ENCODE measurements at places on chromosomes 1 and 21. TPM values are rescaled to one million over a fixed set of nuclear protein-coding genes. Genes with fewer than 3 reads are reported as not detected.
A peak's percentile ranks its signal among the peaks of the same experiment; 100 is the strongest.

GRCh38 chr1:26318338-26319064 lies 743 bp downstream of the CD52 start:
- no peak for DNase-seq
- no peaks in the 10 kb centered on the region for H3K27me3 ChIP-seq
- H3K36me3 ChIP-seq, result peaks cover 42% of the 10 kb centered on the region

- H3K36me3 ChIP-seq, result no peaks in the 10 kb centered on the region
- no peaks in the 10 kb centered on the region for H3K27me3 ChIP-seq
- H3K4me3 ChIP-seq, result no peak overlapping the region
These were observed 32.7 kb upstream of the KHDRBS1 start for GRCh38 chr1:31980835-31981455.

DNA sequence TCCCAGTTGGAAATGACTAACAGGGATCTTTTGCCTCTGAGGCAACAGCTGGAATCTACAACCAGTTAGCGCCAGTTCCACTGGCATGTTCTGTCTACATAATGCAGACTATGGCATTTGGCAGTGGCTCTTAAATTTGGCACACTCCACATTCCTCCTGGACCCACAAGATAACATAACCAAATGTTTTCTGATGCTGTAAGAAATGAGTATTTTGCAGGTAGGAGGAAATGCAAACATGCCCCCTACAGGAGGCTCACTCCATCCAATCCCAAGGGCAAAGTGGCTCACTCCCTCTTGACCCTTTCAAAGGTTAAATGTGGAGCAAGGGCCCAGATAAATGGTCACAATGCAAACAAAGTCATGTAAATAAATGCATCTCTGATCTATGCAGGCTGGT lies 129.2 kb upstream of the PROX1 start:
- DNase-seq, result no peak
- no peaks in the 10 kb centered on the region for H3K27me3 ChIP-seq
- no peaks in the 10 kb centered on the region for H3K4me1 ChIP-seq
- H3K4me3 ChIP-seq, result no peak overlapping the region

DNA sequence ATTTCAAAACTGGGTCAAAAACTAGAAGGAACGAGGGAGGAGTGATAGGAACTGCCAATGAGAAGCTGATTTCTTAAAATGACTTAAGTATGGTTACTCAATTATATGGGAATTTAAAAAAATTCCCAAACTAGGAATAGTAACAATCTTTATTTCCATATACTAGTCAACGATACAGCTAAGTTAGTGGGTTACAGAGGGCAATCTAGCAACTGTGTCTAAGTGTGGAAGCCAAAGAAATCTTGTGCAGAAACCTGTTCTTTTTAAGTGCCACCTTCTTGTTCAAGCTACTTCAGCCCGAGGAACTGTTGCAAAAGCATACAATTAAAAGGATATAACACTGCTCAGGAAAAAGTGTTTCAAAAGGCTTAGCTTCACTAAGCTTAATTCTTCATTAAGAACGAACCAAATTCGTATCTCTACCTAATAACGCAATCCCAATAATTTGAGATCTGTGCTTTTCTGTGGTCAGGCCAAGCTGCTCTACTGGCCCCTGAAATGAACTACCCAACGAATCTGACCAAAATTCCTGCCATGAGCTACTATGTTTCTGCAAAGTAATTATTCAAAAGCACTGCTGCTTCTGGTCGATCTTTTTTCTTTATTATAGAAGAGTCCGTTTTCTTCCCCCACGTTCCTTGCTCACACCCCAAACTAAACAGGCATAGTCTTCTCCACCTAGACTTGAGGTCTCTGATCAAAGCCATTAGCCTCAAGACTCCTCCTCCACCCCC lies 1.8 kb downstream of the USP24 start:
- no peaks in the 10 kb centered on the region for H3K27me3 ChIP-seq
- H3K27ac ChIP-seq, result peak overlapping the region; percentile 98

- peaks cover 32% of the 10 kb centered on the region for H3K4me1 ChIP-seq
- no peaks in the 10 kb centered on the region for H3K27me3 ChIP-seq
- H3K4me3 ChIP-seq, result no peak overlapping the region
- DNase-seq, result no peak
These were observed 191.7 kb upstream of the CAMK1G start for GRCh38 chr1:209391792-209392191.

DNA sequence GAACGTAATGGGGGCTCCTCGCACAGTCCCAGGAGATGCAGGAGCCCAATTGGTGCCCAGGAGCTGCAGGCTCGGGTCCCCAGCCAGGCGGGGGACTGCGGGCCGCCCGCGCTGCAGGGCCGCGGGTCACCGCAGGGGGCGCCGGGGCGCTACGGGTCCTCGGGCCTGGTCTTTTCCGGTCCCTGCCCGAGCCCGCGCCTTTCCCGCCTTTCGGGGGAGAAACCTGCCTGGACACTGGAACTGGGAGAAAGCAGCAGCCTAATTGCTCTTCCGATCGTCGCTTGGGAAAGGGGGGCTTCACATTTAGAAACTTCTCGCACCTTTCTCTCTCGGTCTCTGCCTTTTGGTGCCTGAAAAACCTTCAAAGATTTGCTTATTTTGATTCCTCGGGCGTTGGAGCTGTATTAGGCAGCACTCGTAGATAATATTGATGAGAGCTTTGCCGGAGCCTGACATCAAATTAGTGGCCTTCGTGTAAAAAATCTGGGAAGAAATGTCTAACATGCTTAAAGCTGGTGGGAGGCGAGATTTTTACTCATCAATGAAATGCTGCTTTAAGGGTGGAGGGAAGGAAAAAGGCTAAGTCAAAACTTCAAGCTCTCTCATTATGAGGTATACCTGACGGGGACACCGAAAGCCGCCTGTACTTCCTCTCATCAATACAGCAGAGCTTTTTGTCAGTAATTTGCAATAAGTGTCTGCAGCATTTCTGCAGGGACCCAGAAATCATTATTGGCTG lies 12.6 kb upstream of the BARHL2 start:
- no peak overlapping the region for H3K27ac ChIP-seq
- H3K4me3 ChIP-seq, result no peak overlapping the region
- H3K36me3 ChIP-seq, result no peaks in the 10 kb centered on the region
- peaks cover 5% of the 10 kb centered on the region for H3K4me1 ChIP-seq
- DNase-seq, result no peak
- H3K27me3 ChIP-seq, result peaks cover 100% of the 10 kb centered on the region

The RYR2 gene
- total RNA-seq, result 4.6 TPM

The ATF6 gene
- 16.0 TPM for total RNA-seq

- H3K27ac ChIP-seq, result no peak overlapping the region
- H3K27me3 ChIP-seq, result no peaks in the 10 kb centered on the region
- H3K4me1 ChIP-seq, result no peaks in the 10 kb centered on the region
- H3K4me3 ChIP-seq, result no peak overlapping the region
These were observed 259.6 kb upstream of the RRP15 start for GRCh38 chr1:218025454-218025853.

The APP gene
- 277 TPM for total RNA-seq

- no peaks in the 10 kb centered on the region for H3K27me3 ChIP-seq
- no peak for DNase-seq
- no peak overlapping the region for H3K27ac ChIP-seq
- H3K4me1 ChIP-seq, result peaks cover 10% of the 10 kb centered on the region
- no peak overlapping the region for H3K4me3 ChIP-seq
These were observed 53.3 kb upstream of the SYT14 start for GRCh38 chr1:209884665-209885117.

GRCh38 chr1:59249396-59250137 lies 47.3 kb upstream of the FGGY start:
- no peak for DNase-seq
- H3K36me3 ChIP-seq, result no peaks in the 10 kb centered on the region
- no peak overlapping the region for H3K4me3 ChIP-seq
- peak overlapping the region; percentile 24 for H3K27ac ChIP-seq
- H3K27me3 ChIP-seq, result no peaks in the 10 kb centered on the region

The EXTL1 gene
- not detected for total RNA-seq

GRCh38 chr1:47585141-47585902 lies 147.5 kb downstream of the FOXD2 start:
- H3K27me3 ChIP-seq, result no peaks in the 10 kb centered on the region
- no peaks in the 10 kb centered on the region for H3K36me3 ChIP-seq
- DNase-seq, result no peak
- no peaks in the 10 kb centered on the region for H3K4me1 ChIP-seq
- no peak overlapping the region for H3K4me3 ChIP-seq

DNA sequence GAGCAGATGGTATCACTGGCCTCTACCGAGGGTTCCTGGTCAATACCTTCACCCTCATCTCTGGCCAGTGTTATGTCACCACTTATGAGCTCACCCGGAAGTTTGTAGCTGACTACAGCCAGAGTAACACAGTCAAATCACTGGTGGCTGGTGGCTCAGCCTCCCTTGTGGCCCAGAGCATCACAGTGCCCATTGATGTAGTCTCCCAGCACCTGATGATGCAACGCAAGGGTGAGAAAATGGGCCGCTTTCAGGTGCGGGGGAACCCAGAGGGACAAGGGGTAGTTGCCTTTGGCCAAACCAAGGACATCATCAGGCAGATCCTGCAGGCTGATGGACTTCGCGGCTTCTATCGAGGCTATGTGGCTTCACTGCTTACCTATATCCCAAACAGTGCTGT lies 6.1 kb downstream of the SLC25A44 start:
- H3K27ac ChIP-seq, result no peak overlapping the region
- H3K4me3 ChIP-seq, result no peak overlapping the region
- H3K4me1 ChIP-seq, result peaks cover 27% of the 10 kb centered on the region
- H3K27me3 ChIP-seq, result no peaks in the 10 kb centered on the region
- H3K36me3 ChIP-seq, result no peaks in the 10 kb centered on the region
- DNase-seq, result no peak

The TBCE gene
- 13.2 TPM for total RNA-seq

DNA sequence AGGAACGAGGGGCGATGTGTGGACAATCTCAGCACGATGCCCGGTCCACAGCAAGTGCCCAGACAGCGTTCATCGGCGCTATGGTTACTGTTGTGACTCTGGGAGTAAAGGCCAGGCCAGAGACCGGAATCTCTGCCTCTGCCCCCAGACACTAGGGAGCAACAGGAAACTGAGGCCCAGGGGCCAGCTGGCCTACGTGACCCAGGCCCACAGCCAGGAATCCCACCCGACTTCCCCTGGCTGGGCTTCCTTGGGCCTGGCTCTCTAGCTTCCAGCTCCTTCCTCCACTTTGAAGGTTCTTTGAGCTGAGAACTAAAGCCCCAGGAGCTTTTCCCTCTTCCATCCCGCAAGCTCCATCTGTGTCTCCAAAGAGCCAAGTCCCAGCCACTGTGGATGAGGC lies 4.6 kb downstream of the LRP8 start:
- no peak overlapping the region for H3K27ac ChIP-seq
- DNase-seq, result no peak
- H3K36me3 ChIP-seq, result no peaks in the 10 kb centered on the region
- H3K4me1 ChIP-seq, result peaks cover 15% of the 10 kb centered on the region

- H3K4me3 ChIP-seq, result no peak overlapping the region
- no peaks in the 10 kb centered on the region for H3K4me1 ChIP-seq
- no peaks in the 10 kb centered on the region for H3K27me3 ChIP-seq
These were observed 58.7 kb downstream of the LGR6 start for GRCh38 chr1:202252271-202252670.

- H3K4me1 ChIP-seq, result no peaks in the 10 kb centered on the region
- no peaks in the 10 kb centered on the region for H3K27me3 ChIP-seq
- no peak for DNase-seq
- no peak overlapping the region for H3K4me3 ChIP-seq
These were observed 112.3 kb upstream of the TRABD2B start for GRCh38 chr1:48109390-48110013.

The F5 gene
- 0.13 TPM for total RNA-seq

DNA sequence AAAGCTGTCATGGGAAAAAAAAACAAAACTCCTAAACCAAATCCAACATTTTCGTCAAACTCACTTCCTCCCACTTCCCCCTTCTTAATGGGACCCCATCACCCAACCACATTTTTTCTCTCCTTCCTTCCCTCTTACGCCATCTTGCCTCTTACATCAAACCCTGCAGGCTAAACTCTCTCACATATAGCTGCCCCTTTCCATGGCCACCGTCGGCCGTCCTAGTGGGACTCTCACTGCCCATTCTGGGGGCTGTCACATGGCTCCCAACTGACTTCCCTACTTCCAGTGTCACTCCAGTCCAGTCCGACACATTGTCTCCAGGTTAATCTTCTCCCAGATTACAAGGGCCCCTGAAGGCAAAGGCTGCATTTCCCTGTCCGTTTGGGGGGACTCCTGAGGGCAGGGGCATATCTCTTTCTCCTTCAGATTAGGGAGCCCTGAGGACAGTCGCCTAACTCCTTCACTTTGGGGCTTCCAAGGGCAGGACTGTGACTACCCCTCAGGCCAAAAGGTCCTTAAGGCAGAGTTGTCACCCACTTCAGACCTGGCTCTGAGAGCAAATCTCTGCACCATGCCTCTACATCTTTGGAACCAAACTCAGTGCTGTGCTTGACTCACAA lies 658 bp downstream of the UBXN11 start:
- no peak for DNase-seq
- no peaks in the 10 kb centered on the region for H3K27me3 ChIP-seq
- peaks cover 8% of the 10 kb centered on the region for H3K4me1 ChIP-seq
- no peaks in the 10 kb centered on the region for H3K36me3 ChIP-seq
- peak overlapping the region; percentile 86 for H3K27ac ChIP-seq

The AMY1A gene
- total RNA-seq, result not detected

GRCh38 chr21:29389136-29389535 lies 90.4 kb downstream of the BACH1 start:
- no peaks in the 10 kb centered on the region for H3K27me3 ChIP-seq
- no peaks in the 10 kb centered on the region for H3K4me1 ChIP-seq
- H3K36me3 ChIP-seq, result no peaks in the 10 kb centered on the region
- DNase-seq, result no peak
- H3K27ac ChIP-seq, result no peak overlapping the region

The L1TD1 gene
- total RNA-seq, result not detected

- peak overlapping the region; percentile 77 for H3K4me3 ChIP-seq
- no peaks in the 10 kb centered on the region for H3K27me3 ChIP-seq
- no peak for DNase-seq
- peaks cover 14% of the 10 kb centered on the region for H3K36me3 ChIP-seq
- peak overlapping the region; percentile 87 for H3K27ac ChIP-seq
These were observed 661 bp downstream of the PLEKHO1 start for GRCh38 chr1:150150133-150151021.

DNA sequence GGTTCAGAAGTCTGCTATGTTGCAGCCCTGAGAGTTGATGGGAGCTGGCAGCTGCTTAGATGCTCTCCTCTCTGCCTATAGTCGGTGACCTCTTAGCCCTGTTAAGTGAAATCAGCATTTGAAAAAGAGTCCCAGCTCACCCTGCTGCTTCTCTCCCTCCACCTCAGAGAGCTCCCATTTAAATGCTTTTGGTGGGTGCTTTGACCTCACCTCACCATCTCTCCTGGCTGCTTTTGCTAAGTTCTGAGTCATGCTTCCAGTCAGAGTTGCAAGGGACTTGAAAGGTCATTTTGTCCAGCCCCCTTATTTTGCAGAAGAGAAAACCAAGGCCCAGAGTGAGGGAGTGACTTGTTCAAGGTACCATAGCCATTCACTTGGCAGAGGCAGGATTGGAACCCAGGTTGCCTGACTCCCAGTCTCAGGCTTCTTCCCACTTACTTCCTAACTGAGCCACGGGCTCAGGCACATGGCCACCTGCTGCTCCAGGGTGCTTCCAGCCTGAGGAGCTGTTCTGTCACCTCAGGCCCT lies 3.3 kb downstream of the MAPKAPK2 start:
- no peak for DNase-seq
- no peaks in the 10 kb centered on the region for H3K27me3 ChIP-seq
- H3K36me3 ChIP-seq, result no peaks in the 10 kb centered on the region
- H3K27ac ChIP-seq, result peak overlapping the region; percentile 97

- H3K27ac ChIP-seq, result no peak overlapping the region
- no peak for DNase-seq
- no peak overlapping the region for H3K4me3 ChIP-seq
- no peaks in the 10 kb centered on the region for H3K36me3 ChIP-seq
- H3K4me1 ChIP-seq, result no peaks in the 10 kb centered on the region
These were observed 122.3 kb downstream of the GRIK1 start for GRCh38 chr21:29817450-29817849.
